ENCODE measurements at places on chromosomes 2 and 18.

- DNase-seq, result no peak
Measured at GRCh38 chr2:15976354-15976753, 36.0 kb downstream of the MYCN start.

- DNase-seq, result peak; percentile 45
Measured at GRCh38 chr2:133780099-133780996, 212.1 kb upstream of the NCKAP5 start.

DNA sequence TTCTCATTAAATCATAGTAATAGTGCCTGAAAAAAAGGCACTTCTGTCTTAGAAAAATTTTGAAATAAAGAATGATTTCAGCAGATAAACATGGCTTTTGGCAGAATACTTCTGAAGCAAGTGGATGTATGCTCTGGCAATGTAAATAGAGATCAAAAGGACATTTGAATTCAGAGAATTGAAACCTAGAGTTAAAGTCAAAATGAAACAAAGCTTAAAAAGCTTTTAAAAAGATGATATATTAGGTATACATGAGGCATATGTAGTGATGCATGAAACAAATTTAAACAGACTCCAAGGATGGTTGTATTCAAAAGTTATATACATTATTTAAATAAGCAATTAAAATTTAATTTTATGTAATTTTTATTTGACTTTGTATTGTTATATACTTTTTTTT is 1344.5 kb upstream of the TMEFF2 start:
- no peak for DNase-seq

DNA sequence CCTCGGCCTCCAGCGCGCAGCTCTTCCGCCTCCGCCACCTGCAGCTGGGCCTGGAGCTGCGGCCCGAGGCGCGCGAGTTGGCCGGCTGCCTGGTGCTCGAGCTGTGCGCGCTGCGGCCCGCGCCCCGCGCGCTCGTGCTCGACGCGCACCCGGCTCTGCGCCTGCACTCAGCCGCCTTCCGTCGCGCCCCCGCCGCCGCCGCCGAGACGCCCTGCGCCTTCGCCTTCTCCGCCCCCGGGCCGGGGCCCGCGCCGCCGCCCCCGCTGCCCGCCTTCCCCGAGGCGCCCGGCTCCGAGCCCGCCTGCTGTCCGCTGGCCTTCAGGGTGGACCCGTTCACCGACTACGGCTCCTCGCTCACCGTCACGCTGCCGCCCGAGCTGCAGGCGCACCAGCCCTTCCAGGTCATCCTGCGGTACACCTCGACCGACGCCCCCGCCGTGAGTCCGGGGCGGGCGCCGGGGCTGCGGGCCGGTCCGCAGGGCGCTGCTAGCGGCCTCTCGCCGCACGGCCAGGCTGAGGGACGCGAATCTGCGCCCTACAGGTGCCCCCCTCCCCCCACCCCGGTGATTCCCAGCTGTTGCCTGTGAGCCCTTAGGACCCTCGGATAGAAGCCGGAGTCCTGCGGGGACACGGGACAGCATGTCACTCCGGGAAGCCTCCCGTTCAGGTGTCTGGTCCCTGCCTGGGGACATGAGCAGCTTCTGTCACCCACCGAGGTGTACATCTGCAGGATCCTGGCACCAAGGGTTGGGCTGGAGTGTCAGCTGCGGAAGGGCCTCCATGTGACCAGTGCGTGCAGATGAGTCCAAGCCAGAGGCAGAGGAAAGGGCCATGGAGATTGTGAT is 616 bp downstream of the RNPEPL1 start:
- no peak for DNase-seq

DNA sequence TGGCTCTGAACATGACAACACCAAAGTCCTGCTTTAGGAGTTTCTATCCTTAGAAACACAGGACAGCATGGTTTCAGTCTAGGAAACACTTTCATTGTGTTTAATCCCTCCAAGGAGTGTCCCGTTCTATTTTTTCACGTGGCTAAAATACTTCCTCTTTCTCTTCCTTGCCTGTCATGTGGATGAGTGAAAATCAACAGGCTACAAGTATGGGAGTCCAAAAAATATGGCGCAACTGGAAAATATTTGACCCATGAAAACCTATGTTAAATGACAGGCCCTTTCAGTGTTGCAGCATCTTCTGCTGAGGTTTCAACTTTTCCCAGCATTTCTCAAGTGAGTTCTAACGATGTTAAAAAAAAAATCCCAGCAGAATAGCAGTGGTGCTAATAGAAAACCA is 146.3 kb downstream of the LAMA3 start:
- no peak for DNase-seq

GRCh38 chr18:8443505-8443904 is 165.7 kb upstream of the RAB12 start:
- no peak for DNase-seq

GRCh38 chr2:126736133-126736874 is 80.3 kb downstream of the GYPC start:
- DNase-seq, result no peak

All from DMS 273 treated with DMSO at 0.1 percent for 48 hours (cell line).